Stimulated activated CD4-positive, alpha-beta T cell treated with anti-CD3 and anti-CD28 coated beads, Interleukin-15, amount 100 ng/mL, for 1 hour (primary cell): ENCODE measurements at places on chromosomes 12 and 14.

GRCh38 chr12:6292606-6293005 is 17.9 kb upstream of the PLEKHG6 start:
- DNase-seq = no peak

DNA sequence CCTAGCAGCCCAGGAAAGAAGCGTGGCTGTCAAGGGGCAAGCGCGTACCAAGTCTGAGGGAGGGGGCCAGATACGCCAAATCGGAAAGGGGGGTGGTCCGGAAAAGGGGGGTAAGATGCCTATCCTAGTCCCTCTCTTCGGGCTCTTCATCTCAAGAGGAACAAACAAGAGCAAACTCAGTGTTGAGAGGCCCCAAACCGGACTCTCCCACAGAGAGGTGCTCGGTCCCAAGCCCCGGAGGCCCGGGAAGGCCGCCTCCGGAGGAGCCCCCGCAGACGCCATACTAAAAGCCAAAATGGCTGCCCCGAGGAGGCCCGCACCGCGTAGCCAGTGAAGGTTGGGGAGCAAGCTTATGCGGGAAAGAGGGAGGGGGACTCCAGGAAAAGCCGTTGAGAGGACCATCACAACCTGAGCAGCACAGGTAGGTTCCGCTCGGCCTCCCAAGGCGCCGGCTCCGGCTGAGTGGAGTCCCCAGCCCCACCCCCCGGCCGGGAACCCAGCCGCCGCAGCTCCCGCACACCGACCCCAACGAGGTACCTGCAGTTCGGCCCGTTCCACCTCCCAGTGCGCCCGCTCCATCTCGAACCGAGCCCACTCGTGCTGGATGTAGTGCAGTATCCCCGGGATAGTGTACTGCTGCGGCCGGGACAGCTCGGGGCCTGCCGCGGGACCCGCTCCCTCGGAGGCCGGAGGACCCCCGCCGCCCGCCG is at the start of gene AP4S1:
Gene AP4S1 (plus strand): TSS at position 283 of the 710 bp plus-strand sequence. CDS start 40,548 bp downstream, outside the sequence.
- DNase-seq = peak; percentile 26

- peak; percentile 32 for DNase-seq
Observed at GRCh38 chr12:51846911-51847642, 1.4 kb downstream of the FIGNL2 start.

- DNase-seq = peak; percentile 28
Observed at GRCh38 chr12:118055144-118055557, 5.8 kb downstream of the WSB2 start.

- no peak for DNase-seq
Observed at GRCh38 chr12:99140017-99140720, 495.1 kb downstream of the APAF1 start.

- DNase-seq = no peak
Observed at GRCh38 chr14:72880820-72881219, 13.1 kb downstream of the DPF3 start.

GRCh38 chr12:88977115-88977514 is 375.2 kb downstream of the DUSP6 start:
- DNase-seq = no peak

GRCh38 chr12:22276867-22277266 is 57.6 kb downstream of the ST8SIA1 start:
- DNase-seq = no peak

GRCh38 chr14:28102001-28102400 is 664.6 kb upstream of the FOXG1 start:
- DNase-seq = no peak

DNA sequence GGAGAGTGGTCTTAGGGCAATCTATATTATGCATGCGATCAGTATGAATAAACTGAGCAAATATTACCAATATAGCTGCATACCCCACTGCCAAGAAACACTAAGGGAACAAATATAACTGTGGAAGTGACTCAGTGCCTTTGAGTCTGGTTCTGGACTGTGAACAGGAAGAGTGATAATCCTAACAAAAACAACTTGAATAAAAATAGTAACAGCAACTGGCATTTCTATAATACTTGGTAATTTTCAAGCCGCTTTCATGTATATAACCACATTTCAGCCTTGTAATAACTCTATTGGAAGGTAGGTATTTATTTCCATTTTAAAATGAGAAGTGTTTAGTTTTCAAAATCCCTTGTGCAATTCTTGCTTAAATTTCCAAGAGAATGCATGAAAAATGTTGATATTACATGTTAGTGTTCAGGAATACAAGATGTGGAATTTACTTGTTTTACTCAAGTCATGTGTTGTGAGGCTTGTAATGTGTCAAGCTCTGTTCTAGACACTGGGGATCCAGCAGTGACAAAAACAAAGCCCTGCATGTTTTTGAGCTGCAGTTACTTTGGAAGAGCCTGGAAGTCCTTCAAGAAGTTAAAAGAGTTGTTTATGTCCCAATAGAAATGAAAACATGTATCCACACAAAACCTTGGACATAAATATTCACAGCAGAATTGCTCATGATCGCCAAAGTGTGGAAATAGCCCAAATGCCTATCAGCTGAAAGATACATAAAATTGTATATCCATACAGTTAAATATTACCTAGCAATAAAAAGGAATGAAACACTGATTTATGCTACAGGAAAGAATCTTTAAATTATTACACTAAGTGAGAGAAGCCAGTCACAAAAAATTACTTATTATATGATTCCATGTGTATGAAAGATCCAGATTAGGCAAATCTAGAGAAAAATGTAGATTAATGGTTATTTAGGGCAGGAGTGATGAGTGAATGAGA is 338.1 kb upstream of the TMEM132C start:
- DNase-seq = no peak

- DNase-seq = no peak
Observed at GRCh38 chr12:38875586-38876228, 29.7 kb downstream of the CPNE8 start.

DNA sequence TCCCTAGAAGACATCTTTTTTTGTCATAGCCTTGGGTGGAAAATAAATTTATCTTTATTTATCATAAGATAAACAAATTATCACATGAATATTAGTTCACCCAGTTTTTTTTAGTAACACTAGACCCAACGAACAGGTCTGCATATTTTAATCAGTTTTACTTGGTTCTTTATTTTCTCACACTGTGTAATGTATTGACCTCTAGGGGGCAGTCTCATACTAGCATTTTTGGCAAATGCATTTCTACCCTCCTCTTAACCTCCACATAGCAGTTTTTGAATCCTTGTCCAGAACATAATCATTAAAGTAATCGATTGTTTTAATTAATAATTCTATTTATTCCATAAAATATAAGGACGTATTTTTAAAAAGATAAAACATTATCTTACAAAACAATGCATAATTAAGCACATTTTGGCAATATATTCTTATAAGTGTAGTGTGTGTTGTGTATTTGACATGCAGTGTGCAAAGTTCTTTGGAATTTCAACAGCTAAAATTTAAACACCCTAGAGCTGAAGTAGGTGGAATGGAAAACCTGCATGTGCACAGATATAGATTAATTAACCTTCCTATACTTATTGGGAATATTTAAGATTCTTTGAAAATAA is 31.6 kb upstream of the PTPRQ start:
- DNase-seq = no peak

DNA sequence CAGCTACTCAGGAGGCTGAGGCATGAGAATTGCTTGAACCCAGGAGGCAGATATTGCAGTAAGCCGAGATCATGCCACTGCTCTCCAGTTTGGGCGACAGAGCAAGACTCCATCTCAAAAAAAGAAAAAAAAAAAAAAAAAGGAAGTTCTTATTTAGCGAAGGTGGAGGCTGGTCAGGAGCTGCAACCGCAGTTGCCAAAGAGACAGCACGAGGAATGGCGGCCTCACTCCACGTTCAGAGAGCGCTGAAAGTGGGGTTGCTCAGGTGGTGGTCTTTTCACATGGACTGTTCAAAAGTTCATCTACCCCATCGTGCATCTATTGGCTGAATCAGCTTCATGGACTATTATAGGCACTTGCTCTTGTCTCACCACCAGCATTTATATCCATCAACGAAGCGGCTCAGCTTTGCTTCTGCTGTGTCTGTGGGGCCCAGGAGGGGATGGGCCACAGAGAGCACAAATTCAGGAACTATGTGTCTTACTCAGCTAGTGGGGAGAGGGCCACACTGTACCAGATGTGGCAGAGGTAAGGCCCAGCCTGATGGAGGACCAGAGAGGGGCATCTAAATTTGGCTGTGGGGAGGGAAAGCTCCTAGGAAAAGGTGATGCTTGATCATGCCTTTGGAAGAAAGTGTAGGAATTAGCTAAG is 27.3 kb downstream of the SLC25A47 start:
- no peak for DNase-seq

GRCh38 chr12:95959107-95959506 is 16.0 kb downstream of the AMDHD1 start:
- DNase-seq = no peak

DNA sequence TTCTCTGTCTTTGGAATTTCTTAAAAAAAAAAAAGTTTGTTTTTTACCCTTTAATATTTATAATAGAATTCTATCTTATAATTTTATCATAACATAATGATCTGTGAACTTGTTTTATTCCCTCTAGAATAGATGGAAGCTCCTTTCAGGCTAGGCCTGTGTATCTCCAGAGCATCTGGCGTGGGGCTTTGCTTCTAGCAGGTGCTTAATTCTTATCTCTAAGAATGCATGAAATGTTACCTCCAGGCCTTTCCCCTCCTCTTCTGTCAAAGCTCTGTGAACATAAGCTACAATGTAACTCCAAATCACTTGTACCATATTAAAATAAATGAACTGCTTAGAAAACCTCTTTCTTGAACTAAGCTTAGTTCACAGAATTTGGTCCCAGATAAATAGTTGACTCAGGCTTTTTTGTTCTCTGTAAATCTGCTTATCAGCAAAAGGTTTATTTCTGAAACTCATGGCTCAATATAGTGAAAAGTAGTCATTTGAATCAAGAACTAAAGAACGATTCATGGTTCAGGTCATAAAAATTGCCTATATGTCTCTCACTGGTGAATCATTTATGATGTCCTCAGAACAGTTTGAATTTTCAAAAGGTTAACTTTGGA is 407.1 kb downstream of the TRHDE start:
- no peak for DNase-seq

DNA sequence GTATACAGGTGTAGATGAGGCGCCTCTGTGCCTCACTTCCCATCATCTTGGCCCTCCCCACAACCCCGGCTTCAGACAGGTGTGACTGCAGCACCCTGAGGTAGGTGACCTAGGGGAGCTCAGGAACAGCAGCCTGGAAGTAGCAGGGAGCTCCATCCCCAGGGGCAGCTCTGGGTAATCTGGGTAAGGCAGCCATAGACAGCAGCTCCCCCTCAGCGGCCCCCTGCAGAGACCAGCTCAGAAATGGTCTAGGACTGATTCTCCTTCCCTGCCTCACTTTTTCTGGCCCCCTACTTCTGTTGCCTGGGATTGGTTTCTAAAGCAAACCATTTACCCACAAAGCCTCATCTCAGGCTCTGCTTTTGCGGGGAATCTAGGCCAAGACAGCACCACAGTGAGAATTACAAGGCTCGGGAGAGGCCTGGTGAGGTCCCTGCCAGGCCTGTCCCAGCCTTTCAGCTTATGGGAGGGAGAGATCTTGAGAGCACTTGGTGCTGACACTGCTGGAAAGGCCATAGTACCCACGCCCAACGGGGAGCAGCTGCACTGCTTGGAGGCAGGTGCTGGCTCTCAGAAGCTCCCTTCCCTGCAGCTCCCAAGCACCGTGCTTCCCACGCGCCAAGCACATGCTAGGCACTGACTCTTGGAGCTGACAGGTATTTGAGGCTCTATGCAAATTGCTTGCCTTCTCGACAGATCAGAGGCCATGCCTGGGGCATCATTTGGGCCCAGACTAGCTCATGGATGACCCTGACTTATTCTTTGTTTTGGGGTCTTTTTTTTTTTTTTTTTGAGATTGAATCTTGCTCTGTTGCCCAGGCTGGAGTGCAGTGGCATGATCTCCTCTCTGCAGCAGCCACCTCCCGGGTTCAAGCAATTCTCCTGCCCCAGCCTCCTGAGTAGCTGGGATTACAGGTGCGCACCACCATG is 45.1 kb upstream of the TRAF3 start:
- no peak for DNase-seq

- DNase-seq = no peak
Observed at GRCh38 chr14:99725774-99726537, 41.9 kb downstream of the CYP46A1 start.

DNA sequence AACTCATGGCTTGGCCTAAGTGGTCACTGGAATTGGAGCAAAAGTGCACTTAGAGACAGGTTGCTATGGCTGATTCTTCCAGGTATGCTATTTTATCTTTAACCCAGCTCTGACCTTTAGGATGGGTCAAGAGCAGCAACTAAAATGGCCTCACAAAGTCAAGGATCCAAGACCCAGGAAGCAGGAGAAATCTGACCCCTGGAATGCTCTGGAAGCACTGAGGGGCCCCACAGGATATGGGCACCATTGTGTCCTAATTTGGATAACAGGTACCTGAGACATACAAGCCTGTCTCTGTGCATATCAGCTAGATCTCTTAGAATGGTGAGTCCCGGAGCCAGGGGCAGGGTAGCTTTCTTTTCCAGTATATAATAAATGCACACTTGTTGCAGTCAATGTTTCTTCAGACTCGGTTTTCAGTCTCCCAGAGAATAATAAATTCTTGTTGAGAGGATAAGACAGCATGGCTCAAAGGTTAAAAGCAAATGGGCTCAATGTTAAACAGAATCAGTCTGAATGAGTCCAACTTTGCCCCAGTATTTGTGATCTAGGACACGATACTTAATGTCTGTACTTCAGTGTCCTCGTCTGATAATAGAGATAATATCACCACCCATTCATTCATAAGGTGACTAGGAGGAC is 29.3 kb upstream of the TMCC3 start:
- DNase-seq = no peak
